ENCODE measurements at places on chromosomes 7 and 10.

DNA sequence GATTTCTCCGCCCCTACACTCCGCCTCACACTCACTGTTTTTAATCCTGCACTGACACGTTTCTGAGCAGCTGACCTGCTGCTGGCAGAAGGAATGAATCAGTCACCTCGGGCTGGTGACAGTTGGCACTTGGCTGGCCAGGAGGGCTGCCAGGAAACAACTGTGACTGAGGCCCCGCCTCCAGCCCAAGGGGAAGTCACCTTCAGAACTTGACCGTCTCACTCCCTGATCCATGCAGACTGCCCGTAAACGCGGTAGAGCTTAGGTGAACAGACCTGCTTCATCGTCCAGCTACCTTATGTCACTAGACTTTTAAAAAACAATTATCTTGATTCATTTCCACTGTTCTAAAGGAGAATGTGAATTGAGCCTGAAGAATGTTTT is 107.5 kb downstream of the DOCK1 start:
- DNase-seq, result no peak

- DNase-seq, result peak; percentile 7
These were observed 147.7 kb upstream of the BMPER start for GRCh38 chr7:33757563-33758165.

GRCh38 chr10:21715531-21716195 is 181.6 kb downstream of the MLLT10 start:
- DNase-seq, result no peak

- no peak for DNase-seq
These were observed 2.0 kb upstream of the HOXA3 start for GRCh38 chr7:27154369-27154768.

DNA sequence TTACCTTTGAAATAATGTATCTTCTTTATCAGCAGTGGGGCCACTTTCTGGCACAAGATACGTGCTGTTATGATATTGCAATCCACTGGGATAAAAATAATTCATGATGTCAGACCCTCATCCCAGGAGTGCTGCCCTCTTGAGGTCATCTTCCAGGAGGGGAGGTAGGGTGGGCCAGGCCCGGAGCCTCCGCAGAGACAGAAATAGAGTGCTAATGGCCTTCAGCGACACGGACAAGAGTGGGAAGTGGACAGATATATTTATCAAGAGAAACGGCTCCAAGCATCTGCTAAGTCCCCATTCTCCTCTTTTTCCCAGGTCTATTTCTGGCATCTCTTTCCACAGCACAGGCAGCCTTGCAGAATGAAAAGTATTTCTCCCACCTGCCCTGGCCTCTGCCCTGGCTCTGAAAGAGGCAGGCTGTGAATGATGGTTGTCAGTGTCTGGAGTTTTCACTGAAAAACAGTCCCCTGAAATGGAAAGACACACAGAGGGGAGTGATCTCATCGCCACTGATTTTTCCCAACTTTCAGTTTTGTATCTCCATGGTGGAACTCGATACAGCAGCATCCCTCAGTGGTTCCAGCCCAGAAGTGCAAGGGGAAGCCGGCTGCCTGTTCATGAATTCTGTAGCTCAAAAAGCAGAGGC is 251.7 kb upstream of the MYO3A start:
- no peak for DNase-seq

DNA sequence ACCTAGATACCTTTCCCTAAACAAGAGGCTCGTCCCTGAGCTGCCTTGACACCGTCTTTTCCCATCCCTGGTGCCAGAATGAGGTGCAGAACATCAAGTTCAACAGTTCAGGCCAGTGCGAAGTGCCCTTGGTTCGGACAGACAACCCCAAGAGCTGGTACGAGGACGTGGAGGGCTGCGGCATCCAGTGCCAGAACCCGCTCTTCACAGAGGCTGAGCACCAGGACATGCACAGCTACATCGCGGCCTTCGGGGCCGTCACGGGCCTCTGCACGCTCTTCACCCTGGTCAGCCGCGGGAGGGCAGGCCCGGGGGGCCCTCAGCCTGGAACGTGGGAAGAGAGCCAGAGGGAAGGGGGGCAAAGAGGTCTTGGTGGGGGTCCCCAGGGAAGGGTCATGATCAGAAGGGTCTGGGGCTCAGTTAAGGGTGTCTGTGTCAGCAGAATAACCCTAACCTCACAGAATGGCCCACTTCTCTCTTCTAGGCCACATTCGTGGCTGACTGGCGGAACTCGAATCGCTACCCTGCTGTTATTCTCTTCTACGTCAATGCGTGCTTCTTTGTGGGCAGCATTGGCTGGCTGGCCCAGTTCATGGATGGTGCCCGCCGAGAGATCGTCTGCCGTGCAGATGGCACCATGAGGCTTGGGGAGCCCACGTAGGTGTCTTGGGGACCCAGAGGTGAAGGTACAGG is 16.8 kb downstream of the SMO start:
- DNase-seq, result no peak

- DNase-seq, result no peak
These were observed 185.4 kb downstream of the RAB11FIP2 start for GRCh38 chr10:117861329-117861728.

- DNase-seq, result no peak
These were observed 38.5 kb upstream of the STEAP4 start for GRCh38 chr7:88344956-88345832.

- DNase-seq, result peak; percentile 27
These were observed 63.1 kb upstream of the STEAP1B start for GRCh38 chr7:22563032-22563501.

DNA sequence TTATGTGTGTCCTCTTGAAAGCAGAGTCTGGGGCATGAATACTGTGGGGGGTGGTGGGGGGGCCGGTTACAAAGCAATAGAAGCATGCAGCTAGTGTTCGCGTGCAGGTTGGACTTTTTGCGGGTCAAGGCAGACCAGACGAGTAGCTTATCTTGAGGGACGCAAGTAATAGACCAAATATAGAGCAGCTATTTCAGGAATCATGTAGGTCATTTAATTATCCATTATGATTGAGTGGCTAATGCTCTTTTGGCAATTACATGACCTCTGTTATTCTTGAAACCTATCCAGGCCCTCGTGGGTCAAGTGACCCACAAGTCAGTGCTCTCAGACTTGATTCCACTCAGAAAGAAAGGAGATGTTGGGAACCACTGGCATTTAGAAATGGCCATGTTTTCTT is 93.0 kb downstream of the BTRC start:
- DNase-seq, result no peak

DNA sequence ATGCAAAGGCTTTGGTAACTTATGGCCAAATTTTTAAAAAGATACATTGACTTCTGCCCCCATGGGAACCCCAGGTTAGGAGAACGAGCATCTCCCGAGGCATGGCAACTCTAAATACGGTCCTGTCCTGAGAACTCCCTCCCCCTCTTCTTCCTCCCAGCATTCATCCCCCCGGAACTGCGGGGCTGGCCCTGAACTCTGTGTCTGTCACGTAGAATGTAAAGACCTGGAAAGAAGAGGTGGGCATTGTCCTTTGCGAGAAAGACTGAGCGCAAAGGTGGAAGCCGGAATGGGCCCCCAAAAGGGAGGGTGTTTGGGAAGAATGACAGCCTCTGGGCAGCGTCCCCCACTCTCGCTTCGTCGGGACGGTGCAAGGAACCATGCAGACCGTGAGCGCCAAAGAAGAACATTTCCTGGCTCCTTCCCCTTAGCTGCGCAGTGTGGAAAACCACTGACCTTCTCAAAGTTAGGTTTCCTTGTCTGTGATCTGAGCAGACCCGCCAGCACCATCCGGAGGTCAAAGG is 21.0 kb downstream of the SHH start:
- DNase-seq, result no peak

- no peak for DNase-seq
These were observed 56.4 kb upstream of the PLPP4 start for GRCh38 chr10:120400601-120401000.

GRCh38 chr7:154879629-154880028 is 123.3 kb downstream of the PAXIP1 start:
- no peak for DNase-seq

DNA sequence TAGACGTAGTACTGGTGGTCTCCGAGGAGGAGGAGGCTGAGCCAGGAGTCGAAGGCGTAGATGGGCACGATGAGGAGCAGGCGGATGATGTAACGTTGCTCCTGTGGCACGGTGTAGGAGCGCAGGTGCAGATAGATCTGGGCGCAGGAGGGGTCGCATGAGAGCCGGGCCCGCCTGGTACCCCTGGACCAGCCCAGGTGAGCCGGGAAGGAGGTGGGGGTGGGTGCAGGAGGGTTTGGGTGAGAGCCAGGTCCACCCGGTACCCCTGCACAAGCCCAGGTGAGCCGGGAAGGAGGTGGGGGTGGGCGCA is 5.2 kb downstream of the TMEM184A start:
- no peak for DNase-seq

DNA sequence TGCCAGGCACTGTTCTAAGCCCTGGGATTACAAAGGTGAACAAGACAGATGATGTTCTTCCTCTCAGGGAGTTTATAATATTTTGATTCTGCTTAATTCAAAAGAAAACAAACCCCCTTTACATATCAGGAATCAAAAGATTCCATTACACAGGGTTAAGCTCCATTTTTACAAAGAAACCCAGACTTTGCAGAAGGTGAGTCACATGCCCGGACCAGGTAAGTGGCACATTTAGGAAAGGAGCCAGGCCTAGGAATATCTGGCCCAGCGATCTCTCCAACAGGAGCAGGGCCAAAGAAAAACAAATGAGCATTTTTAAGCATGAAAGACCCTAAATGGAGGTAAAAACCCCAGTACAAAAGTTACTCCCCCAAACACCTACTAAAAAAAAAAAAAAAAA is 1.1 kb downstream of the STN1 start:
- DNase-seq, result peak; percentile 39

DNA sequence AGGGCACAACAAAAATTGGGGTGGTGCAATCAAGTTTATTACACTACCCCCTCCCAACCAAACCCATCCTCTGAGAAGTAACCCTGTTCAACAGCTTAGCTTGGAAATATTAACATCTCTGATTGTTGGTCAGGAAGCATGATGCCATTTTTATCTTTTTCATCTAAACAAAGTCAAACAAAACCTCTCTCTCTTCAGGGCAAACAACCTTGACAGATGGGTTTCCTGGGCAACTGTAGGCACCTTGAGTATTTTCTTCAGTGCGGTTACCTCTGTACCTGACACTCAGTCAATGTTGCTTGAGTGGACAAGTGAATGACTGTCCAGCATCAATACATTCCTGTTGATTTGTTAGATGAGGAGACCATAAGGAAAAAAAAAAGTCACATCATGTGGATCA is 183.6 kb downstream of the NRP1 start:
- DNase-seq, result no peak

DNA sequence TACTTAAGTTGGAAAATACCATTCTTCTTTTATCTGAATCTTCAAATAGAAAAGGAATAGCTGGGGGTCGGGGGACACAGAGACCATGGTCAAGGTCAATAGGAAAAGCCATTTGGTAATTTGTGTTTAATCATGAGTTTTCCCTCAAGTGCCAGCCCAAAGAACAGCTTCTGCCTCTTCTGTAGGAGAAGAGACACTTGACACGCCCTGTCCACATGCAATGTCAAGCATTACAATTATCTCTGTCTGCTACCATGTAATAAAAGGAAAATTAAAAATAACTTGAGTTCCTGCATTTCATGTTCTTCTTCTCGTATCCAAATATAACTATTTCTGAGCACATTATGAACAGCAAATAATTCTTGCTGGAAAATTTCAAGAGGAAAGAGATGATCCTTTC is 241.7 kb downstream of the IPMK start:
- no peak for DNase-seq

GRCh38 chr10:95211606-95212279 is 17.7 kb downstream of the ACSM6 start:
- DNase-seq, result no peak

DNA sequence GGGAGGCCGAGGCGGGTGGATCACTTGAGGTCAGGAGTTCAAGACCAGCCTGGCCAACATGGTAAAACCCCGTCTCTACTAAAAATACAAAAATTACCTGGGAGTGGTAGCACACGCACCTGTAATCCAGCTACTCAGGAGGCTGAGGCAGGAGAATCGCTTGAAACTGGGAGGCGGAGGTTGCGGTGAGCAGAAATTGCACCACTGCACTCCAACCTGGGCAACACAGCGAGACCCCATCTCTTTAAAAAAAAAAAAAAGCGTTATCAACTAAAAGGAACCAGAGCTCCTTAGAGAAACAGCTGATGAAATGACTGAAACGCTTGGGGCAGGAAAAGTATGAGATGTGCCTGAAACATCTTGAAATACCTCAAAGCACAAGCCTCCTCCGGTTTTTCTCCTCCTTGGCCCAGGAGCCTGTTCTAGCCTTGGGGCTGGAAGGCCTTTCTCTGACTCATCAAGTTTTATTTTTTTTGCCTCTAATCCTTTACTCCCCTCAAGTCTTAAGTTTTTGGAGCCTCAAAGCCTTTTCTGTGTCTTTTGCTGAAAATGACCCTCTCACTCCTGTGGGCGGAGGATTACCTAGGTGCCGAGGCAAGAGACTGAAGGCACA is 2.6 kb upstream of the METTL27 start:
- DNase-seq, result no peak

GRCh38 chr7:46170021-46170420 is 248.9 kb upstream of the IGFBP3 start:
- DNase-seq, result no peak

DNA sequence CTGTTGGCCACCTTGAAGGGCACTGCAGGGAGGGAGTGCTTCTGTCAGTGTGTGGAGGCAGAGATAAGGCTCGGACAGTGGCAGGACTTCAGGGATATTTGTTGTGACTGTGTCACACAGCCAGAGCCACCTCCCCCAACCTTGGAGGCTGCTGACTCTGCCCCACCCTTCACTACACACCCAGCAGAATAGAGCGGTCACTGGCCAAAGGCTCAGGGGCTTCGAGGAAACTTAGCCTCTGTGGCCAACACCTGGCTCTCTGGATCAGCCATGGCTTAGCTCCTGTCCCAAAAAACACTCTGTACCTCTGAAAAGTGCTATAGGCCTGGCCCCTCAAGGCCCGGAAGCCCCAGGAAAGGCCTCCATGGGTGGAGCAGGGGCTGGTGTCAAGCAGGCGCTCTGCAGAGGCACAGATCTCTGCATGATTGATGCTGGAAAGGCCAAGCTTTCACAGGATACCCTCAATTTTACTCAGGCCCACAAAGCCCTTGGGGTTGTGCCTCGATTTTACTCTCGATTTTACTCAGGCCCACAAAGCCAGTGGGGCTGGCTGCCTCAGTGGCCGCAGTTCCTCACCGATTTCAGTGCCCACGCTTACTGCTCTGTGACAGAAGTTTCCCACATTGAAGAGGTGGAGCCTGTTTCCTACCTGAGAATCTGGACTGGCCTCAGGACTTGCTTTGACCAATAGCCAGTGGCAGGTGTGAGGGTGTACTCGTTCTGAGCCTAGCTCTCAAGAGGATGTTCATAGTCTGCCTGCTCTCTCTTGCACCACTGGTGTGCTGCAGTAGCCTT is 113.2 kb upstream of the GPR26 start:
- no peak for DNase-seq
